NCI-H2171 treated with DMSO at 0.1 percent for 48 hours (cell line): ENCODE measurements at places on chromosomes 11 and 22.

- DNase-seq, result peak; percentile 15
These were observed 3.9 kb upstream of the SCN2B start for GRCh38 chr11:118180300-118180703.

GRCh38 chr11:116376054-116376453 is 396.7 kb downstream of the BUD13 start:
- DNase-seq, result no peak

DNA sequence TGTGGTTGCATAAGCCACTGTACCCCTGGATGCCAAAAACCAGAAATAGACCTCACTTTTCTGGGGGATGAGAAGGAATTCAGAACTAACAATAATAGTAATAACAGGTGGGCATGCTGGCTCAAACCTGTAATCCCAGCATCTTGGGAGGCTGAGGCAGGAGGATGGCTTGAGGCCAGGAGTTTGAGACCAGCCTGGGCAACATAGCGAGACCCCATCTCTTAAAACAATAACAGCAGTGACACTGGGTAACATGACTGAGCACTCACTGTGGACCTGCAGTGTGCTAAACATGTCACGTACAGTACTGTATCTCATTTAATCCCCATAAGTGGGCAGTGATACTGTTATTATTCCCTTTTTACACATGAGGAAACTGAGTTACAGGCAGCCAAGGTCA is 10.0 kb downstream of the FLRT1 start:
- no peak for DNase-seq

GRCh38 chr22:19290400-19291217 is 910 bp downstream of the CLTCL1 start:
- DNase-seq, result no peak

- DNase-seq, result no peak
These were observed 1.5 kb downstream of the SYT12 start for GRCh38 chr11:67024410-67024809.

GRCh38 chr11:7527029-7527428 is 13.2 kb downstream of the PPFIBP2 start:
- no peak for DNase-seq

- DNase-seq, result no peak
These were observed 540.9 kb downstream of the TBC1D22A start for GRCh38 chr22:47303161-47303890.

GRCh38 chr11:75532200-75533048 is 6.7 kb upstream of the GDPD5 start:
- peak; percentile 32 for DNase-seq

DNA sequence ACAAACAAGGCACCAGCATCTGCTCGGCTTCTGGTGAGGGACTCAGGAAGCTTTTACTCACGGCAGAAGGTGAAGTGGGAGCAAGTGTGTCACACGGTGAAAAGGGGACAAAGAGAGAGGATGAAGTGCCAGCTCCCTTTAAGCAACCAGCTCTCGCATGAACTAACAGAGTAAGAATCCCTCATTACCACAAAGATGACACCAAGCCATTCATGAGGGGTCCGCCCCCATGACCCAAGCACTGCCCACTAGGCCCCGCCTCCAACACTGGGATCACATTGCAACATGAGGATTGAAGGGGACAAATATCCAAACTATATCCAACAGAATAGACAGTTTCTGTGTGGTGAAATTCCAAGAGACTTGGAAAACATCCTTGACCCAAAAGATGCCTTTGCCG is 198.2 kb upstream of the POU2AF2 start:
- DNase-seq, result no peak

- no peak for DNase-seq
These were observed 24.4 kb downstream of the PPP2R1B start for GRCh38 chr11:111741751-111742150.

DNA sequence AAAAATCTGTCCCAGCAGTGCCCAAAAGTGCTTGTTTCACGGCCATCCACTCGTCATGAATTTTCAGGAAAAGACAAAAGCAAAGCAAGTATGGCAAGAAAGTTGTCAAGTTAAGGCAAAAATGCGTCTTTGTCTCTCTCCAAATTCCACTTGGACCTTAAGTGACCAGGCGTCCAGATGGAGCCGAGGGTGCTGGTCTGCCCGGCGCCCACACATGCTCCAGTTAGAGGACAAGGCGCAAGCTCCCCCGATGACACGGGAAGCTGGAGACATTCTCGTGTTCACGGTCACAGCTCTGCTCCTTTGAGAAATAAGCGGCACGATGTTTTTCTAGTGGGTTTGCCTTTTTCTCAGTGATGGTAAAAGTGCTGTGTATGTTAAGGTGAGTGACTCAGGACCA is 219.0 kb downstream of the BRD1 start:
- no peak for DNase-seq

- DNase-seq, result no peak
These were observed 9.2 kb downstream of the RHBDD3 start for GRCh38 chr22:29258407-29259252.

- no peak for DNase-seq
These were observed 5.6 kb upstream of the SEC14L4 start for GRCh38 chr22:30511109-30511508.

DNA sequence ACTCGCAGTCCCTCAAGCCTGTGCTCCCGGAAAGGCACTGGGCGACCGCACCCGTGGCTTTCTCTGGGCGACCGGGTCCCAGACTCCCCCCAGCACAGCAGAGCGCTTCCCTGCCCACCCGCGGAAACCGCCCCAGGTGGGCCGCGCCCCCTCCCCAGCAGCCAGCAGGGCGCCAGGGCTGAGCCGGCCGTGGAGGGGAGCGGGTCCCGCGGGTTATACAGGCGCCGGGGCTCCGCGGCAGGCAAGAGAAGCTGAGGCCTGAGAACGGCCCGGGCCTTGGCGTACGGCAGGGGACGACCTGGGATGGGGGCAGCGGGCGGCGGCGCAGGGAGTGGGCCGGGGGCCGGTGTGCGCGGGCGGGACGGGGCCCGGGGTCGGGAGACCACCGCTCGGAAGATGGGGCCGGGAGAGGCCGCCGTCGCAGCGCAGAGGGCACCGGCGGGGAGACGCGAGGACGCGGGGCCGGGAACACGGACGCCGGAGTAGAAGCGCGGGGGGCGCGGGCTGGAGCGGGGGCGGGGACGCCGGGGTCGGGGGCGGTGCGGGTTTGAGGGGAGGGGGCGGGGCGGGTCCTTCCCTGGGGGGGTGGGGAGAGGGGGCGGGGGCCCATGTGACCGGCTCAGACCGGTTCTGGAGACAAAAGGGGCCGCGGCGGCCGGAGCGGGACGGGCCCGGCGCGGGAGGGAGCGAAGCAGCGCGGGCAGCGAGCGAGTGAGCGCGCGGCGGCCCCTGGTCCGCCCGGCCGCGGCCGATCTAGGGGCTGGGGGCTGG is at the start of gene MDK:
Gene MDK, plus strand, starts transcription at position 622 of the 771 bp plus-strand sequence. CDS start 389 bp downstream, outside the sequence.
- DNase-seq, result peak; percentile 54

DNA sequence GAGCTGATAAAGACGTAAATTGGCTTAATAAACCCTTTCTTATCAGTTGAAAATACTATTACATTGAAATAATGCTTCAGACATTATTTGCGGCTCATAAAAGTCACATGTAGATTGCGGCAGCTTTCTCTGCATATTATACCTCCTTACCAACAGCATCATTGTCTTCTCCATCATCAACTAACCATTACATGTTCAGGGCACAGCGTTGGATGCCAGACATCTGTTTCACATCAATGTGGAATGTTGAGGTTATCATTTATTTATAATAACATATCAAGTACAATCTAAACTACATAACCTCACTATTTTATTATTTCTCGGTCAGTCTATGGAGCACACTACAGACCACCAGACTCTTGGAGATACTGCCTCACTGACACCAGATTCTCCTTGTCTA is 573.8 kb upstream of the FAT3 start:
- DNase-seq, result no peak

DNA sequence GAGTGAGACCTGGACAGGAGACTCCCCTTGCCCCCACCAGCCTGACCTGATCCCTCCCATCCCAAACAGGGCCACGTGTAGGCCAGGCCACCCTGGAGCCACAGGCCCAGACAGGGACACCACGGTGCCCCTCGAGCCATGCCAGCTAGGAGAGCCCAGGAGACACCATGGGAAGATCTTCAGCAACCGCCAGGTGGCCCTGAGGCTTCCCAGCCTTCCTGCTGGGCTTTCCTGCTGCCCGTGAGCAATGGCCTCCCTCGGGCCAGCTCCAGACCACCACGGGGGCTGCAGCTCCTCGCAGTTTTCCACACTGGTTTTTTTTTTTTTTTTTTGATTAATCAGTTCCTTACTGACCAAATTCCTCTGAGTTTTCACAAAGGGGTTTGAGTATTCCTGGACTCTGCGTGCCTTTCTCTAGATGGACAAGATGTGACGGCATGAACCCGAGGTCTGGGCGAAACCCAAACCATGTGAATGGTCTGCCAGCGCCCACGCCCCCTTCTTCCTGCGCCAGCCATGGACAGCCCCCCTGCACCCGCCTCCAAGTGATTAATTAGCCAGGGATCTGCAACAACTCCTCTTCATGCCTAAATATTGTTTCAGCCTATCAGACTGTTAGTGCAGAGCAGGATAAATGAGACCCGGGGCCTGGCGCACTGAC is 40.9 kb downstream of the TBX1 start:
- DNase-seq, result no peak

DNA sequence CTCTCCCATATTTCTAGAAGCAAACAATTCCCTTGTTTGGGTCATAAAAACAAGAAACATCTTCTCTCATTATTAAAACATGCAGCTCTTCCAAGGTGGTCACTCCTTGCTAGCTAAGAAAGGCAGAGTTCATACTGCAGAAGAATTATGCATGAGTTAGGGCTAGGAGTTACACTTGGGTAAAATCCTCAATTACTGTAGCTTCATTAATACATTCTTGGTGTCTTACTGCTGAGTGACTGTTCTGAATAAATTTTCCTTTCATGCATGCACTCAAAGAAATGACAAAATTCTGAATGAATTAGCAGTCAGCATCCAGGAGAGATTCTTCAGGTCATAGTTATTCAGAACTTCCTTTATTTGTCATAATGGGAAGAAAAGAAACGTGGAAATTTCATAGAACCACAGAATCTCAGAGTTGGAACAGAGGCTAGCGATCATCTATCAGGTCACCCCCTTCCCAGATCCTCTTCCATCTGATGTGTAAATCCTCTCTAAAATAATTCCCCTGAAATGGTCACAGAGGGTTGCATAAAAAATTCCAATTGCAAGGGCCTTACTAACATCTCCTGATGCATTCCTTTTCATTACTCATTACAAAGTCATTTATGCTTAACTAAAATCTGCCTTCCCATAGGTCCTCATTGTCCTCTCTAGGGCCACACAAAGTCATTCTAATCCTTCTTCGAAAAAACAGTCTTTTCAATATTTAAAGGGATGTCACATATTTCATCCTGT is 771.5 kb downstream of the DLG2 start:
- DNase-seq, result no peak

DNA sequence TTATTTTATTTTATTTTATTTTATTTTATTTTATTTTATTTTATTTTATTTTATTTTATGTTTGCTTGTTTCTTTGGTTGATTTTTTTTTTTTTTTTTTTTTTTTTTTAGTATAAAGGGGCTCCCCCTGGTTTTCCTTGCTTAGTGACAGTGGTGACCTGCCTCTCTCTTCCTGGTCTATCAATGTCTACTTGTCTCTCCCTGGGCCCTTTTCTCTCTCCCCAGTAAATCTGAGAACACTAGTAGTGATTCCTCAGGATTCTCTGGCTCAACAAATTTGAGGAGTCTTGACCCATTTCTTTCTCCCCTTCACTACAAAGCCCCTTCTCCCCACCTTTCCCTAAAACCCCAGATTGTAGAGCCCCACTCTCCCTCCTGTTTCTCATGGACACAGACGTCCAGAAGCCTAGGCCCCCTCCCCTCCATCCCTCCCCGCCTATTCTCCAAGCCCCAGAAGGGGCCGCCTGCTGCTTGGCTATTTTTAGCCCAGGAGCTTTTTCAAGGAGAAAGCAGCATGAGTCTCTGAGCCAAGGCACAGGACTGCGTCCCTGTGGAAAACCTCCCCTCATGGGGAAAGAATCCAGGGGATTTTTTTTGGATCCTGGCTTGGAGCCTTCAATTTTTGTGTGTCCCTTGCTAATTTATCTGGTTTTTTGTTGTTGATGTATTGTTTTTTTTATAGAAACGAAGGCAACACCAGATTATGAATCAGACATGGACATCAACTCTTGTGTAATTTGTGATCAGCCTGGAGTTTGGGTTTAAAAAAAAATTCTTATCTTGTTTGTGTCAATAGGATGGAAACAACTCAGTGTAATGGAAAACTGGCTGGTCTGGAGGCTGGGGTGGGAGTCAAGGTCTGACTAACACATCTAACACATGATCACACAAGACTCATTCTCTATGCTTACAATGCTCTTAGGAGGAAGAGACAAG is 17.5 kb upstream of the ACCSL start:
- DNase-seq, result peak; percentile 72

GRCh38 chr11:127496165-127496564 is 495.6 kb upstream of the KIRREL3 start:
- DNase-seq, result no peak

DNA sequence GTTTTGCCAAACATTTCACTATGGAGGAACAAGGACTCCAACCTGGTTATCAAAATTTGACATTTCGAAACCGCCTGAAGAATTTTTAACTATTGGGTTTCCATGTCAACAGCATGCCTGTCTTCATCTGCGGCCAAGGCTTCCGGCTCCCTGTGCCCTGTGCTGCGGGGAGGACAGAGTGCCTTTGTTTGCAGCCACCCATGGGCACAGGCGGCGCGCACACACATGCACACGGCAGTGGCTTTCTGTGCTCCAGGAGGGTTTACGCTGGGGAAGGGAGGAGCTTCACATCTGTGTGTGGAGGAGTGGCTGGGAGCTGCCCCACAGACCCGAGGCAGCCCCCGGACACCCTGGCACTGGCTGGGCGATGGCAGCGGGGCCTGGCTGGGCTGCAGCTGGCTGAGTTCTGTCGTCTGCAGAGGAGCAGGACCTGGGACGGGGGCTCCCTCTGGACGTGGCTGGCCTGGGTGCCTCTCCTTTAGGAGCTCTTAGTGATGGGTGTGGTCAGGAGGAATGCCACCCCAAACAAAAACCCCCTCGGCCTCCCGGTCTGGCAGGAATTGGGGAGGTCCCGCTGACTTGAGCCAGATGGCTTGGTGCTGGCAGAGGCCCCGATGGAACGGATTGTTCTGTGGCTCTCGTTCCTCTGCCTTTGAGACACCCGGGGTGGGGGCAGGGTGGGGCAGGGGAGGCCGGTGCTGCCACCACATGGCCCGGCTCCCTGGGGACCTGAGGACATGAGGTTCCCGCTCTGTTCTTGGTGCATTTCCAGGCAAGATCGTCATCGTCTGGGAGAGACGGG is 1290.9 kb downstream of the BRD1 start:
- DNase-seq, result peak; percentile 91
